Thyroid gland (tissue), 4 donors: ENCODE measurements at places on chromosomes 6 and 20. TPM values are rescaled to one million over a fixed set of nuclear protein-coding genes. Genes with fewer than 3 reads are reported as not detected.

The HTR1E gene
- total RNA-seq: not detected

DNA sequence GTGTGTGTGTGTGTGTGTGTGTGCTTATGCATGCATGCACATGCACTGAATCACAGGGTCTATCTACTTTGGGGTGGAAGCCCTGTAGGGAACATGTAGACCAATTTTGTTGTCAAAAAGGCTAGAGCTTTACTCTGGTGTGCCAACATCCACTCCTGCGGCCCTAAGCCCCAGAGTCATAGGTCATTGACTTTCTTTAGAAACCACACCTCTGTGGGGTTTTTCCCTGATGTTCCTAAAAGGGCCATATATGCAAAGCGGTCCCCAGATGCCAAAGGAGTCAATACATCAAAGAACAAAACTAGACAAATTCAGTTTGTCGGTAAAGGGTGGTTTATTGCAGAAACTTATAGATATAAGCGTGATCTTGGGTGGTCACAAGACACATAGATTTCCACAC lies 29.8 kb upstream of the SLC2A12 start:
- no peak for DNase-seq
- no peaks in the 10 kb centered on the region for H3K36me3 ChIP-seq
- no peak overlapping the region for H3K4me3 ChIP-seq
- H3K27me3 ChIP-seq: no peaks in the 10 kb centered on the region
- H3K4me1 ChIP-seq: no peaks in the 10 kb centered on the region

GRCh38 chr6:154738551-154738961 lies 5.3 kb downstream of the SCAF8 start:
- H3K27ac ChIP-seq: no peak overlapping the region
- no peaks in the 10 kb centered on the region for H3K27me3 ChIP-seq
- peaks cover 66% of the 10 kb centered on the region for H3K4me1 ChIP-seq
- no peaks in the 10 kb centered on the region for H3K36me3 ChIP-seq

DNA sequence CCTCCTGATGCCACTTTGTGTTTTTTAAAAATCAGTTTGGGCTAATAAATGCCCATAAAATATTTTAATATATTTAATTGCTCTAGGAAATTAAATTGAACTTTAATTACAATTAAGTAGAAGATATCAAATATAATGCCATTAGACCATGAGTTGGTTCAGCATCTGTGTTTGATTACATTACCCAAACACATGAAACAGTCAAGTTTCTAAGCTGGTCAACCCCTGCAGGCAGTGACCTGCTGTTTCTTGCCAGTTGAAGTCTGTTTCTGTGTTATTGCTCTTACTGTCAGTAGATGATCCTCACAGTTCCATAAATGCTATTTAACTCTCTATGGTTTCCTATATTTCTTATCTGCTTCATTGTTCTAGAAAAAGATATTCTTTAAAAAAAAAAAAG lies 9.7 kb upstream of the TENT5A start:
- no peak for DNase-seq
- H3K4me3 ChIP-seq: no peak overlapping the region
- no peaks in the 10 kb centered on the region for H3K36me3 ChIP-seq

GRCh38 chr6:105458551-105458950 lies 55.7 kb upstream of the PREP start:
- H3K4me3 ChIP-seq: no peak overlapping the region
- no peaks in the 10 kb centered on the region for H3K4me1 ChIP-seq
- no peak overlapping the region for H3K27ac ChIP-seq
- H3K27me3 ChIP-seq: no peaks in the 10 kb centered on the region

DNA sequence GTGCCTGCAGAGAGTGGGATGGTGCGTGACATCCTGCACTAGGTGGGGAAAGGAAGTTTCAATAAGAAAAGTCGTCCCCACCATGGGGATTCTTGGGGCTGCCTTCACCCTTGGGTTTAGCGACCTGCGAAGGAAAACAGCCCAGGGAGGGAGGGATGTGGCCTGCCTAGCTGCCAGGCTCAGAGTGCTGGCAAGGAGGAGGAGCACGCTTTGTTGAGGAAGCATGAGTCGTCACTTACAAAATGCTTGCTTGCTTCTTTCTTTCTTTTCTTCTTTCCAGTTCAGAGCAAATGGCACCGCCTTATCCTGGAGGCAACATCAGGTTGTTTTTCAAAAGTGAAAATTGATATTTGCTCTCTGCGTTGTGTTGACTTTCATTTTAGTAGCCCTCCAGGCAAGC lies 123.2 kb downstream of the TFAP2C start:
- H3K4me3 ChIP-seq: no peak overlapping the region
- no peaks in the 10 kb centered on the region for H3K36me3 ChIP-seq
- H3K27ac ChIP-seq: no peak overlapping the region
- no peaks in the 10 kb centered on the region for H3K4me1 ChIP-seq
- no peaks in the 10 kb centered on the region for H3K27me3 ChIP-seq
- DNase-seq: no peak

DNA sequence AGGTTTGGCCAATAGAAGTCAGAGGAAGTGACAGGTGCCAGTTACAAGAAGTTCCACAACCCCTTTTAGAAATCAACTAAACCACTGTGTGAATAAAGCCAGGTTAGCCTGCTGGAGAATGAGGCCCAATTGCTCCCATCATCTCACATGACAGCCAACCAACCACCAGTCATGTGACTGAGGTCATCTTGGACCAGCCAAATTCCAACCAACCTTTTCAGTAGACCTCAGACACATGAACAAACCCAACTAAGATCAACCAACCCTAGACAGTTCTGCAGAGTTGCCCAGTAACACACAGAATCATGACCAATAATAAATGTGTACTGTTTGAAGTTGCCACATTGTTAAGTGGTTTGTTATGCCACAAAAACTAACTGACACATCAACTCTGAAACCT lies 44.6 kb upstream of the GGTLC1 start:
- H3K4me1 ChIP-seq: peaks cover 6% of the 10 kb centered on the region
- no peaks in the 10 kb centered on the region for H3K27me3 ChIP-seq
- H3K36me3 ChIP-seq: no peaks in the 10 kb centered on the region
- no peak overlapping the region for H3K4me3 ChIP-seq
- no peak overlapping the region for H3K27ac ChIP-seq
